NCI-H774 (cell line): ENCODE measurements at places on chromosomes 7 and 10.
A peak's percentile ranks its signal among the peaks of the same experiment; 100 is the strongest.

GRCh38 chr10:49183596-49184542 is 4.3 kb downstream of the TMEM273 start:
- DNase-seq: no peak

DNA sequence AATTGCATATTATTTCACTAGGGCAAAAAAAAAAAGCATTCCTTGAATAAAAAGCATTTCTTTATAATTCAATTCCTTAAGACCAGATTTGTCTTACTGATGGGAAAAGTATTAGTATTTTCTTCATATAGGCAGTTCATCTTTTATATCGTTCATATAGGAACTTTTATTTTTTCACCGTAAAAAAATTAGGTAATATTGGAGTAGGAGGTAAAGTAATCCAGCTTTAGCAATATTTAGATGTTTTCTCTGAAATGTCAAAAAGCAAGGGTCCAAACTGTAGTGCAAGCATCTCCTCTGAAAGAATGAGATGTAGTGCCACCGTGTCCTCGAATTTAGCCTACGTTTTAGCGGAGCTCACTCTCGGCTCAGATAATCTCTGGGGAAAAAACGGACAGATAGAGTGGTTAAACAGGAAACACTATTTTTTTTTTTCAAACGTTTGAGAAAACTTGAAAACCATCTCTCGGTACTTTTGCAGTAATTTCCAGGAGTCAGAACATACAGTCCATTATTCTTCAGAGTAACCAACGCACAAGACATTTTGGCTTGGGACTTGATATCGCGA is 5.5 kb upstream of the SPAG6 start:
- no peak for DNase-seq

DNA sequence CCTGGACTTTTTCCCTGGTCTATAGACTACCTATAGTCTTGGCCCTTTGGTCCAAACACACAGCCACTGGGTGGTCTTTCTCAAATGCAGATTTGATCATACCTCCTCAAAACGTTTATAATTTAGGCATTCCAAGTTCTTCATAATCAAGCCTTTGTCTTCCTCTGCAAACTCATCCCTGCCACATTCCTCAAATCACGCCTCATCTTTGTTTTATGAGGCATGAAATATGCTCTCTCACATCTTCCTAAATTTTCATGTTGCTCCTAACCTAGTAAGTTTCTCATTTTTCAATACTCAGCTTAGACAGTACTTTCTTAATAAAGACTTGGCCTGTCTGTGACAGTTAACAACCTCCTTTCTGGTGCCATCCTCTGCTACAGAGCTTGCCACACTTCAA is 10.9 kb upstream of the HERC4 start:
- no peak for DNase-seq

- DNase-seq: no peak
Measured at GRCh38 chr7:133730360-133730759, 396.8 kb upstream of the LRGUK start.

DNA sequence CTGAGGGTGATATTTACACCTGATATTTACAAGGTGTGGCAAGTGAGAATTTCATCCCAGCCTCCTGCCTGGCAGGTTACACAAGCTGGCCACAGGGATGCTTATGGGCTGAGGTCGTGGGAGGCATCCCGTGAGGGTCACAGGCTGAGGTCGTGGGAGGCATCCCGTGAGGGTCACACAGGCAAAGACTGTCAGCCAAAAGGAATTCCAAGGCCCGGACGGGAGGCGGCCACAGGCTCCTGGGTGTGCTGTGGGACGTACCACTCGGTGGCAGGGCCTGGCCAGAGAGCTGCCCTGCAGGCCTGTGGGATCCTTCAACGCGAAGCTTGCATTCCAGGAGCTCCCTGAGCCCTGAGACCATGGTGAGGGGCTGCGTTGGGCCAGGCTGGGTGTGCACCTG is 460.6 kb downstream of the DNAJB6 start:
- DNase-seq: no peak

DNA sequence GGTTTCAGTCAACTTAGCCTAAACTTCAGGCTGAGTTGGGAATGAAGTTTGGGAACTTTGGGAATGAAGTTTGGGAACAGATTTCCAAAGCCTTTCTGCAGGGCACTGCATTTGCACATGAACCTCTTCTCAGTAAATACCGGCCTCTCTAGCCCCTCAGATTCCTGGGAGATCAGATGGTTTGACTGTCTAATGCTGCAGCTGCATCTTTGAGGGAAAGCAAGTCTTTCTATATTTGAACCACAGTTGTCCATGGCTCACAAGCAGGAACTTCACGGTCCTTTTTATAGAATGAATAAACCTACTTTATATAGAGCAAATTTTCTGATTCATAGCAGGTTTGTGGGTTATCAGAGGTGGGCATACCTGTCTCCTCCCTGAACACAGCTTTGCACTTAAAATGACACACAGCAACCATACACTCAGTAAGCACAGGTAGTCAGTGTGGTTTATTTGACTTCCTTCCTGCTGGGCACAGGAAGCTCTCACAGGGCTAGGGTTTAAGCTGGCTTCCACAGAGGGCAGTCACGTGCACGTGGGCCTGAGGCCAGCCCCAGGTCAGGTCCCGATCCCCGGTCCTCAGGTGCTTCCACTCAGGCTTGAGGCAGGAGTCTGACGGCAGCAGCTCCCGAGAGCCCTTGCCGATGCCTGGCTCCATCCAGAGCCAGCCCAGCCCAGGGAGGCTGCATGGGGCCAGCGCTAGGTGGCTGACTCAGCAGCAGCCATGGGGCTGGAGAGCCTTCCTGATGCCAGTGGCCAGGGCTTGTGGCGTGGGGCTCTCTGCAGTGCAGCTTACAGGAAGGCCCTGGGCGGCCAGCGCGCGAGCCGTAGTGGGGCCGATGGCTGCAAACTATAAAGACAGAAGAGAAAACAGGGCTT is 12.8 kb upstream of the MMP21 start:
- DNase-seq: no peak

DNA sequence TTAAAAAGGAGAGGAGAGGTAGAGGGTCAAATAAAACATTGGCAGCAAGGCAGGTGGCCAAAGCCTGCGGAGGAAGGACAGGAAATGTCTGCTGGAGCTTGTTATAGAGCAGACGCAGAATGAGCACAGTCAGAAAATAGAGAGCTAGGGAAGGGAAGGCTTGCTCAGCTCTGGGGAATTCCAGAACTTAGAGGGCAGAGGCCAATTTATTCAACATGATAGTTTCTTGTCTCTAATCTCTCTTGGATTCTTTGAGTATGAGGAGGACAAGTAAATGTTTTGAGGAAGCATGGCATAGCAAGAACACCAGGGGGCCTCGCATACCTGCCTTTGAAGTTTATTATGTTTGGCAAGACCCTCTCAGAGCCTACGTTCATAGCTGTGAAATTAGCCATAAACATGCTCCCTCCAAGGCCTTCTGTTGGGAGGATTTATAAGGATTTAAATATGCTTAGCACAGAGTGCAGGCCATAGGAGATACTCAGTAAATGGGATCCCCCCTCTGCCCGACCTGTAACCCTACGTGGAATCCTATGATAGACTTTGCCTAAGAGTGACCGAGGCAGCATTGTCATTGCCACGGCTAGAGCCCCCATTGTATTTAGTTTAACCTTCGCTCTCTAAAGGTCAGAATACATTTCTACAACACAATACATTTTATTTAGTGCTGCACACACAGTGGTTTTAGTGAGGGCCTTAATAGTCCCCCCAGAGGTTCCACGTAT is 293.9 kb downstream of the CCDC3 start:
- DNase-seq: peak; percentile 29

DNA sequence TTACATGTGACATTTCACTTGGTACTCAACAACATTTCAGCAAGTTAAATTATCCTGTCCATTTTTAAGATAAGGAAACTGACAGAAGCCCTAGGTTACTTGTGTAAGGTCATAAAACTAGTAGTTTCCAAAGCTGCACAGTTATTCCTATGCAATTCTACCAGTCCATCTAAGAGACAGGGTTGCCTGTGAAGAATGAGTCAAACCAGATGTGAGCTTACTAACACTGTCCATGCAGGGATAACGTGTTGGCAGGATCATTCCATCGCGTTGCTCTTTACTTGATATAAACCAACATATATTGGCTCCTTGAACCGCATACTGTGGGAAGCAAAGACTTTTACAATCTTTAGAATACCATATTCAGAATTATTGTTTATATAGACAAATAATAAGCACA is 280.9 kb upstream of the HGF start:
- no peak for DNase-seq

GRCh38 chr7:116797612-116798011 is 64.8 kb upstream of the CAPZA2 start:
- DNase-seq: no peak

DNA sequence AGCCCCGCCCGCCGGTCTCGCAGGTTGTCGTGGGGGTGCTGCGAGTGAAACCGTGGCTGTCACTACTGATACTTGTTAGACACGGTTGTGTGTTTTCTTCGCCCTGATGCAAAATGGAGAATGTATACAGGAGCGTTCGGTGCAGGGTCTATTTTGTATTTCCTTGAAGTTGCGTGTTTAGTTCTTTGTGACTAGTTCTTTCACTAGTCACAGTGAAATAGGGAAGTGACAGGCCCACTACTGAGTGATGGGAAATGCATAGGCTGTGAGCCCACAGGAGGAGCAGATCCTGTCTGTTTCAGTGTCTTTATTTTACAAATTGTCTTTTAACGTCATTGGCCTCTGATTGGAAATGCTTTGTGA is 675 bp downstream of the ABRAXAS2 start:
- DNase-seq: no peak

DNA sequence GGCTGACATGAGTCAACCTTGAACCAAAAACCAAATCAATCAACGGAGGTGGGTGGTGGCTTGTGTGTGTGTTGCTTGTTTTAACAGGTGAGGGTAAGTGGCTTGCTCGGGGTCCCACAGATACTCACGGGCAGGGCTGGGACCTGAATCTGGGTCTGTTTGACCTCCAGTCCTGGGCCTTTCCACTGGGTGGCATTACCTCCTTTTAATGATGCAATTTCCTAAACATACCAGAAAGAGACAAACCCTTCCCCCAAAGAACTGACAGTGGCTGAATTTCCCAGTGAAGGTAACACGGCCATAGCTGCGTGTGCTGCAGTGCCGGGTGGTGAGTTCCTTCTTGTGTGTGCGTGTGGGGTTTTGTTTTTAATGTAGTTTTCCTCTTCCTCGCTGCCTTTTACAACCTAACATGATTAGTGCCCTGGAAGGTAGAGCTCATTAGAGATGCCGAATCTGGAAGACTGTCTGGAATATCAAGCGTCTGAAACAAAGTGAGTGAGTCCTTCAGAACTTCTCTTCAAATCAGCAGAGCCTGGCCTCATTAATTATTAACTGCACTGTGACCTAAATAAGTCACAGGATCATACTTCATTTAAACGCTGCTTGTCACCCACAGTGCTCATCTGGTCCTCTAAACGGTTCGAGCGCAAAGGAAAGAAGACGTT is 166.1 kb upstream of the TCERG1L start:
- DNase-seq: no peak

DNA sequence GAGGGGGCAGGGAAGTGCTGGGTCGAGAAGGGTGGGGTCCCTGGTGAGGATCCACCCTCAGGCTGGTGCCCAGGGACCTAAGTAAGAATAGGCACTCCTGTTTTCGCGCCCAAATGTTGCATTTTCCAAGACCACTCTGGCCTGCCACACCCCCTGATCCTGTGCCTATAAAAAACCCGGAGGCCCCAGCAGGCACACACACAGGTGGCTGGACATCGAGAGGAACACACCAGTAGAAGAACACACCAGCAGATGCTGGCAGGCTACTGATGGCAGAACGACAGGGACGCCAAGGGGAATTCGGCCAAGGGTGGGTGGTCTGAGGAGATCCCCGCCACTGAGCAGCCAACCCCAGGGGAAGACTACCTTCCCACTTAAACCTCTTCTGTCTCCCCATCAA is 633.9 kb upstream of the POT1 start:
- no peak for DNase-seq

- no peak for DNase-seq
Measured at GRCh38 chr7:101419831-101420230, 57.2 kb downstream of the COL26A1 start.

DNA sequence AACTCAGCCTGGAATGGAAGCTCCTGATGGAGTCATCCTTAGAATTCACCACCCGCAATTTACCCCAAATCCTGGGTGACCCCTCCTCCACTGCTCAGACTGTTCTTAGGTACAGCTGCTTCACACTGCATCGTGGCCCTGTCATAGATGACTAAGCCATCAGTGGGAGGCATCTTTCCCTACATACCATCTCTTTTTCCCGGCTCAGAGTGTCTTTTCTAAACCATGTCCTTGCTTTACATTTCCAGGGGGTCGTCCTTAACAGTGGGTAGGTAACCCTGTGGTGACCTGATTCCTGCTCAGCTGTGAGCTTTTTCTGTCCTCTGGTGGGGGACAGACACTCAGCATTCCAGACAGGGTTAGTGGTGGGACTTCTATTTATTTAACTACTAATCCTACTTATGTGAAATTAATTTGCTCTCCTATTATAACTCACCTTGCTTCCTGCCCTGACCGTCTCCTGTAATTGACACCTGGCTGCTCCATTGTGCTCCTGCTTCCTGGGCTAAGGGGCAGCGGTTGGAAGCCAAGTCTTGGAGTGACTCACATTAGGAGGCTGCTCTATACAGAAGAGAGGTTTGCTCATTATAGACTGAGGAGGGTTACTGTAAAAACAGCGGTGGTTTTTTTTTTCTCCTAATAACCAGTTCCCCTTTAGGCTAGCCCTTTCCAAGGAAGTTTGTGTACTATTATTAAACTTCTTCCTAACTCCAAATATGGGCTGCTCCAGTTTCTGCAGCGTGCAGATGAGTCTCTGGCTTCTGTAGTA is 40.6 kb downstream of the PYROXD2 start:
- DNase-seq: no peak

GRCh38 chr10:34764472-34764946 is 50.6 kb downstream of the PARD3 start:
- DNase-seq: peak; percentile 12

DNA sequence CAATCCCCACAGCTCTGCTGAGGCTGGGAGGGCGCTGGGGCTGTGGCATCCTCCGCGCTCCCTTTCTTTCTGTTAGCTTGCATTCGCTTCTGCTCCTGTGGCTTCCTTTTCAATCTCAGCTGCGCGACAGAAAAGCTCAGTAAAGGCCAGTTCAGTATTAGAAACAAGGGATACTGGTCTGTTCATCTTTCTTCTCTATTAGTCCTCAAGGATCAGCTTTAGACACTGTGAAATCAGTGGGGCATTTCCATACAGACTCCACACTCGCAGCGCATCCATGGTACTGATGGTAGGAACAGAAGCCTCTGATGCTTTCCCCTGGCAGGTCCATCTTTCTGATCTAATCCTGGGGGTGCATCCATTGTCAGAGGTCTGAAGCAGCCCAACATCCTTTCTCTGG is 163.7 kb downstream of the LYZL1 start:
- DNase-seq: no peak

- DNase-seq: no peak
Measured at GRCh38 chr10:26798298-26798697, 62.5 kb downstream of the ABI1 start.
